ENCODE measurements at places on chromosomes 7 and 10.
A peak's percentile ranks its signal among the peaks of the same experiment; 100 is the strongest.

- no peak for DNase-seq
Measured at GRCh38 chr10:102139281-102140110, 6.7 kb downstream of the PPRC1 start.

DNA sequence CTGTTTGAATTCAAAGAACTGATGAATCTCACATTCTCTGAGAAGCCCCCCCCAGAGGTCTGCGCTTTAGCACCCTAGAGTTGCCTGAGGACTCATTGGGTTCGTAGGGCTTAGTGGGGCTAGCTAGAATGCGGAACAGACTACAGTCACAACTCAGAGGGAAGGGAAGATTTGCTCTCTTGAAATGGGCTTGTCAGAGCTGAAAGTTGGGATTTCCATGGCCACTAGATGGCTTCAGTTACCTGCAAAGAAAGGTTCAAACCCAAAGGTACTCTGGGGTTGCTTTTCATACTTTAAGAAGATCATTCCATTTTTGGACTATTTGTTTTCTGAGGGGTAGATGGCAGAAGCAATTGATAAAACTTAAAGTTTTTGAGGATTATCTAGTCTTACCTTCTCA lies 205.0 kb downstream of the BBS9 start:
- no peak for DNase-seq

DNA sequence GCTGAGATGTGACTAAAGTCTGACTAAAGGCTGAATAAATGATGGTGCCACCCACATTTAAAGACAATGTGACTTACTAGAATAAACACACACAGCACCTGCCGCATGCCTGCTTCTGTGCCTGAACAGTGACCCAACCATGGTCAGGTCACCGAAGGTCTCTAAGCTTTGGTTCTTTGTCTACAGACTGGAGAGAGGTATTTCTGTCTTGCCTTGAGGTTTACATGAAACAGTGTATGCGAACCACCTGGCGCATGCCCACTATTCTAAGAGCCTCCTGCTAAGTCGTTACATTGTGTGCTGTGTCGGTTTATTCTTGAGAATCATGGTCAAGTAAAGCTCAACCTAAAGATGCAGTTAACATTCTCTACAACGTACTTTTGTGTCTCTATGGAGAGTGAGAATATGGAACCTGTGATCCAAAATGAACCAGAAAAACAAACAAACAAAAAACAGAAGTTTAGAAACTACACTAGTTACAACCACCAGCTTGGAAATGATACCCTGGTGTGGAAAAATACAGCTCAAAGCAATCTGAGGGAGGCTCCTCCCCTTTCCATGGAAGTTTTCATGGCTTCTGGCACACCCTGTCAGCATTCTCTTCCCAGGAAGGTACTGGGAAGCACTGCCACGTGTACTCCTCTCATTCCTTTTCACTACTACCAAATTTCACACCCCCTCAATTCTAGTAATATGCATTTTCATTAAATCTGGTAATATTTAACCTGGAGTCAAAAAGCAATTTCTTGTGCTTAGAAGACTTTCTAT lies 40.0 kb downstream of the VOPP1 start:
- DNase-seq = no peak

DNA sequence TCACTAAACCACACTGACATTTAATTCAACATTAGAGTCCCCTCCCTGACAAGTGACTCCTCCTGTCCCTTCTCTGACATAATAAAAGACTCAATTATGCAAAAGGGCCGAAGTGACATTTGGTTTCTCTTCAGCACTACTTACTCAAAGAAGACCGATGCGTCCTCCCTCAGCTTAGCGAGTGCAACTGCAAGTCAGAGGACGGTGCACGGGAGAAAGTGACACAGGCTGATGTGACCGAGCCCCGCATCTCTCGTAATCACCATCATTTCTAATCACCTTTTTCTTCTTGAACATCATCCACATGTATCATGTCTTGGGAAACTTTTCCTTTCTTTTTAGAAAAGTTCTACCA lies 155.7 kb downstream of the TCERG1L start:
- no peak for DNase-seq

- DNase-seq = peak; percentile 60
Measured at GRCh38 chr10:48804740-48805182, 120.1 kb downstream of the WDFY4 start.
